ENCODE measurements at places on chromosomes 7 and 10.

- DNase-seq = no peak
Observed at GRCh38 chr10:88333248-88333630, 249.9 kb downstream of the RNLS start.

GRCh38 chr10:128431083-128431482 is 304.9 kb upstream of the MKI67 start:
- no peak for DNase-seq

DNA sequence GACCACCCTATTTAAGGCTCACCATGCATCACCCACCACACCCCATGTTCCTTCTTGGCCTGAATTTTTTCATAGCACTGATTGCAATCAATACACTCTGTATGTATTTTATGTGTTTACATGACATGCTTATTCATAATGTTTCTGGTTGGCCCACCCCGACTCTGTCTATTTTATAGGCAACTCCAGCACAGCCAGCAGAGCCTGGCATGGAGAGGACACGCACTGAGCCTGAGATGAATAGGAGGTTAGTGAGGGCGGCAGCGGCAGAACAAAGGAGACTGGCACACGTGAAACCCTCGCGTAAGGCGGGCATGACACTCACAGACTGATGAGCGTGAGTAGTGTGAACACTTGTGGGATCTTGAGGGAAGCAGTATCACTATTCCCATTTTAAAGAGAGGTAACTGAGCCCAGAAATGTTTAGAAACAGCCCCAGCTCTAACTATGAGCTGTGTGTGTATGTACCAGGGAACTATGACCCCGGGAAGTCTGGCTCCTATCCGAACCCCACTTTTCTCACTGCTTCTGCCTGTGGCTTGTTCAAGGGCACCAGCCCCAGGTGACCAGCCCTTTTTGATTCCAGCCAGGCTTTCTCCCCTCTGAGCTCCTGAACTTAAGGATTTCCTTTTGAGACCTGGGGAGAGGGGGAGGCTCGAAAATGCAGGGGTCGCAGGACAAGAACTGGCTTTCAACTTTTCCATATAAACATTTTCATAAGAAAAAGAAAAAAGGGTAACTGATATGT is 113.3 kb downstream of the ARHGAP22 start:
- no peak for DNase-seq

DNA sequence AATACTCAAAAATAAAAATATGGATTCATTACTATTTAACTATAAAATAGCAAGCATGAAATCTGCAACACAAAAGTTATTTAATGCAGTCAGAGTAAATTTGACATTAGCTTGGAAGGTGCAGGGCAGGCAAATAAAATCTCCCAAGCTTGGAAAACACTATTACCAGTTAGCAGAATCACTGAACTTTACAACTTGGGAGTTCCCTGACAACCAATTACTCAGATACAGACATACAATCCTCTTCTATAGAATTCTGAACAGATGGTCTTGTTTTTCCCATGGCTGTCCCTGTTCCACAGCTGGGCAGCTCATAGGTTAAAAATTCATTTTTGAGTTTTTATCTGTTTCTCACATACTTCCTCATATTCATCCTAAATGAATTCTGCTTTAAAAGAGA is 1002.6 kb downstream of the SORCS3 start:
- DNase-seq = no peak

Measured in fibroblast of skin of right biceps (primary cell).